ENCODE measurements at places on chromosomes 11 and 22.

DNA sequence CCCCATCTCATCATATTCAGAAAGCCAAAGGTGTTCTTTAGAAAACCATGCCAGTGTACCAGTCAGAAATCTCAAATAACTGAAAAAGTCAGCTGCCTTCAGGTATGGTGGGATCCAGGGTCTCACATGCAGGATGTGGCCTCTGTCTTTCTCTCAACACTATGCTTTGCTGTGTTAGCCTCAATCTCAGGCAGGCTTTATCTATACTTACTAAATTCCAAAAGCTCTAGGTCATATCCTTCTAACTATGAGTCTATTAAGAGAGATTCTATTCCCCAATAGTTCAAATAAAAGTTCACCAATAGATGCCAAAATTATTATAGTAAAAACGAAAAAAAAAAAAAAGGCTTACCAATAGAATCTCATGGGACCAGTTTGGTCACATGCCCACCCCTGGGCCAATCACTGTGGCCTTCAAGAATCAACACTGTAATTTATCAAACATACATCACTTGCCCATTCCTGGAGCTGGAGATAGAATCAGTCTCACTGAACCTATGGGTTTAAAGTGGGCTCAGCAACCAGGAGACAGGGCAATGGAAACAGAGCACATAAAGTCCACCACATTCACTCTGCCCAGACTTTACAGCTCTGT is 38.0 kb upstream of the APLNR start:
- DNase-seq = no peak

DNA sequence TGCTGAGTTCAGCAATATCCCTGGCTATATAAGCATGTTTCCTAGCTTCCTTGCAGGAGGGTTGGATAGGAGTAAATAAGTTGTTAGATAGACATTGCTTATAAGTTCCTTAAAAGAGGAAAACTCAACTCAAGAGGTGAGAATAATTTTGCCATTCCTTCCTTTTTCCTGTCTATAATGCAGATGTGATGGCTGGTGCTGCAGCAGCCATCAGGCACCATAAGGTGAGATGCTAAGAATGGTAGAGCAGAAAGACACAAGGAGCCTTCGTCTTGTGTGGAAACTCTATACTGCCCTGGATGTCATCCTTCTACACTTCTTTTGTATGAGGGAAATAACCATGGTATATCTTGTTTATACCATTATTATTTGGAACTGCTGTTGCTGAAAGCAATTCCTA is 74.5 kb upstream of the GRK3 start:
- no peak for DNase-seq

GRCh38 chr11:36292311-36292722 is 3.1 kb upstream of the COMMD9 start:
- peak; percentile 79 for DNase-seq

GRCh38 chr22:45023431-45023830 is 13.6 kb upstream of the PHF21B start:
- no peak for DNase-seq

- DNase-seq = peak; percentile 40
Measured at GRCh38 chr22:44085743-44086270, 61.7 kb downstream of the PARVB start.

GRCh38 chr11:6771926-6772893 is at the start of gene OR2AG2:
OR2AG2 (minus strand) TSS chr11:6771976; CDS start chr11:6768957, 3,019 bp downstream.
- DNase-seq = peak; percentile 85

DNA sequence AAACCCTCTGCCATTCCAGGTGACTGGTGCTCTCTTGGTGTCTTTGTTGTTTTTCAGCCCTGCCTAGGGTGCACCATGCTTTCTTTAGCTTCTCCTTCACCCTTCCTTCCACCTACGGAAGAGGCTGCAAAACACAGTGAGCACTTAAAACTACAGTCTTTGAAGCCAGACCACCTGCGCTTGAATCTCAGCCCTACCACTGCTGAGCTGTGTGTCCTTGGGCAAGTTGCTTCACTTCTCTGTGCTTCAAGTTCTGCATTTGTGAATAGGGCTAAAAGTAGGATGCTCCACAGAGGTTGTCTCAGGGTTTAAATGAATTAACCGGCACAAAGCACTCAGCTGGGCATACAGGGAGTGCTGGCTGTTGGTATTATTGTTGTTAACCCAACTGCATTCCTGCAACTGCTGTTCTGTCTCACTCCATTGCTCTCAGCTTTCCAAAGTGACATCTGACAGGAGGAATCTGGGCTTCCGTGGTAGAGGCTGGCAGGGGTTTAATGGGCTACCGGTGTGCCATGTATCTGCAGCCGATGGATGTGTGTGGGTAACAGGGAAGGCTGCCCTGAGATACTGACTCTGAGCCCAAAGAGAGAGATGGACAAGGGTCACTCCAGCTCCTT is 139.3 kb downstream of the FBXO7 start:
- no peak for DNase-seq

GRCh38 chr22:33242078-33242477 is 183.9 kb upstream of the SYN3 start:
- DNase-seq = no peak

GRCh38 chr11:86678296-86678695 is 5.9 kb upstream of the ME3 start:
- no peak for DNase-seq

DNA sequence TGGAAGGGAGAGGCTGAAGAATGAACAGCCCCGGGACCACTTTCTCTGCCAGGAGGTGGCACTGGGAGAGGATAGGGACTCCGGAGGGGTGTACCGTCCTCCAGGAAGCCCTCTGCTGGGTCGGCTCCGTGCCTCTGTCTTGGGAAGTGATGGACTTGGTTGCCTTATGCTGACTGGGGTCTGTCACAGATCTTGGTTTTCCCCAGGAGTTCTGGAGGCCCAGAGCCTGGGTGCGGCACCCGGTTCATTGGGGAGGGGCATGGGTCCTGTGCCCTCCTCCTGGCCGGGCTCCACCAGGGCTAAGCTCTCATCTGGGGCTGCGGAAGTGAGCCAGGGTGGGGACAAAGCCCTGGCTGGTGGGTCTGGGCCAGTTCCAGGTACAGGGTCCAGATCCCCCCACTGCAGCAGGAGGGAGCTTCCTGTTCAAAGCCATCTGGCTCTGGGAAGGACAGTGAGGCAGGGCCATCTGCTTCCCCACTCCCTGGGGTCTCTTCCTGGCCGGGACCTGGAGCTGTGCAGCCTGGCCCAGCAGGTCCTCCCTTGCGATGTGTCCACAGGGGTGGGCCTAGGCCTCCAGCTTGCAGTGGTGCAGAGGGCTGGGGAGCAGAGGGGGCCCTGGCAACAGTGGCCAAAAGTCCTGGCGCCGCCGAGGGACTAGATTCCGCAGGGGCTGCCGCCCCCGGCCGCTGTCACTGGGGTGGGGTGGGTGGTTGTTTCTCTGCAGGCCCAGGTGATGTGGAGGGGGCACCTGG is 1.1 kb upstream of the AP2A2 start:
- no peak for DNase-seq

DNA sequence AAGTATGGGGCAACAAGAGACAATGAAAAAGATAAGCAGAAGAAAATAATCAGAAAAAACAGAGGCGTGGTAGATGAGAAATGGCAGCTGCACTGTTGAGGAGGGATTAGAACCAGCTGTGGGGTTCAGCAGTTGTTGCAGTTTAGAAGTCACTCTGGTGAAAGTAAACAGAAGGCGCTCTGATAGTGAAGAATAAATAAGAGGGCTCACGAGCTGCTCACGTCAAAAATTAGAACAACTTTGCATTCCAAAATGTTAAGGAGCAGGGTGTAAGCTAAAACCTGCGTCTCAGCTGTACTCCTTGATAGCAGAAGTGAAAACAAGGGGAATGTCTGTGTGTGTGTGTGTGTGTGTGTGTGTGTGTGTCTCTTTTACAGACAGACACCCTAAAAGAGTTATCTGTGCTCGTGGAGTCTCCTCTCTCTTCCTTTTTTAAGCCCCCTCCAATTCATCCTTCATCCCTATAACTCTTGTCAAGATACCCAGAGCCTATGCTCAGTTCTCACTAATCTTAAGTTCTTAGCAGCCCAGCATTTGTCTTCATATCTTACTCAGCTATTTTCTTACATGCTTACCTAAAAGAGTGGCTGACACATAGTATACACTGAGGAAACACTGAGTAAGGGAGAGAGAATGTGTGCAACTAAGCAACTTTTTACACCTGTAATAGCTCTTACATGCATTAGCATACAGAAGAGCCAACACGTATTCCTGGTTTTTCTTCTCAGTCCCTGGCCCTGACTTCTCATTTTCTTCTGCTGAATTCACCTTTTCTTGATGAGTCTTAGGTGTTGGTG is 8.9 kb downstream of the TTC17 start:
- no peak for DNase-seq

GRCh38 chr22:36562261-36562835 is 33.4 kb upstream of the EIF3D start:
- peak; percentile 4 for DNase-seq

DNA sequence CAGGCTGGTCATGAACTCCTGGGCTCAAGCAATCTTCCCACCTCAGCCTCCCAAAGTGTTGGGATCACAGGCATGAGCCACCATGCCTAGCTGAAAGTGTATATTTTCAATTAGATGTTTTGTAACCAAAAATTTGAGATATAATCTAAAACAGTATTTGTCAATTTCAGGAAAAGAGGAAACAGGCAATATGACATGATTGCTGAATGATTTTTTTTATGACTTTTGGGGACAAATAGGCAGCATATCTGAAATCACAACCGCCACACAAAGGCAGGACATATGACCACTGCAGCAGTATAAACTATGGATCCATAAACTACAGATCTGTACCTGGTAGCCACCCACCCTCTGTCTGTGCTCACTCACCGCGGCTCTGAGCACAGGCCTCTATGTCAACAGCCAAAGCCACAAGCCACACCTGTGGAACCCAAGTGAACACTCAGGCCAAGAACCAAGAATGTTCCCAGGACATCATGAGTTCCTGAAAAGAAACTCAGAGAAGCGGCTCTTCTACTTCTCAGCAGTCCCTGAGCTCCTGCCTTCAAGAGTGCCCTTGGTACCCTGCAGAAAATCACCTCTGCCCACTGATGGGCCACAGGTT is 22.5 kb downstream of the PISD start:
- peak; percentile 34 for DNase-seq

- DNase-seq = no peak
Measured at GRCh38 chr22:48795664-48796063, 1032.0 kb downstream of the BRD1 start.

DNA sequence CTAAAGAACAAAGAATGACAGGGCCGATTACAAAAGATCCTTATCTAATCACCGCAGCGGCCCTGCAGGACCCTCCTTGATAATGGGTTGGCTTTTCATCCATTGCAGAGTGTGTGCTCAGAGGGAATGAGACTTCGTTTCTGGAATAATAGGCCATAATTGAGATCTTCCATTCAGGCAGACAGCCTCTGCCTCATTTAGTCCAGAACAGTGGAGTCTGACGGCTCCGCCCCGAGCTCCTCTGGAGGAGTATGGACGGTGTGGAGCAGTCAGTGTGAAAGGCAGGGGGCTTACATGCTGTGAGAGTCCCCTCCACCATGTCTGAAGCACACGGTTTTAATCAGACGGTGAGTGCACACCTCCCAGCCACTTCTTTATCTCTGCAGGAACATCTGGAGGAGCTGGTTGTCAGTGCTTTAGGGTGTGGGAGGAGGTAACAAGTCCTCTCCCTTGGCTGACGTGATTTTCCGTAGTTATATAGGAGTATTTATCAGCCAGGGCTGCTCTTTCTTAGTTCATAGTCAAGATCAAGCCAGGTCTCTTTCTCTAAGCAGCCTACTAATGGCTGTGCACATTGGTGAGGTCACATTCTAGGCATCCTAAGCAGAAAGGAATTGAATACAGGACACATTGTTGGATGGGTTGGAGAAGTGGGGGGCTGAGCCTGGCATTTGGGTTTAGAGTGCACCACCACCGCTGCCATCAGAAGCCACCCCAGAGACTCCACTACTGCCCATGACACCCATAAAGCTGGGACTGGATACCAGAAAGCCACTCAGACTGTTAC is 1477.9 kb downstream of the TBC1D22A start:
- no peak for DNase-seq

- DNase-seq = peak; percentile 42
Measured at GRCh38 chr11:94144216-94144615, 15.6 kb downstream of the PANX1 start.

GRCh38 chr11:102727890-102728289 is 3.1 kb upstream of the MMP8 start:
- peak; percentile 95 for DNase-seq

DNA sequence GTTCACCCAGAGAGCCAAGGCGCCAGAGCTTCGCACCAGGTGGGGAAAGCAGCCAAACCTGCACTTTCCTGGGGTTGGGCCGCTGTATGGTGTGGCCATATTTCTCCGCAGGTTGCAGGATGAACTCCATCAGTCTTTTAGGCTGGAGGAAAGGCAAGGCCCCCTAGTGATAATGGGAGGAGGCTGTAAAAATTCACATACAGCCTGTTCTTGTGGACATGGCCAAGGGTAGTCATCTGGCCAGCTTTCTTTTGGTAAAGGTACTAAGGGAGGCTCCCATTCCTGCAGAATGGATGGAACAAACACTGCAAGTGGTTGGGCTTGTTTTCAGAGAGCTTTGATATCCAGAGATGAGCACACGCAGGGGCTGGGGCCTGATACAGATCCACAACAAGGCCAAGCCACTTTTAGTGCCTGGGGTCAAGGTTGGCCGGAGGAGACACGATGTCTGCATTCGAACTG is 29.6 kb downstream of the C22orf31 start:
- DNase-seq = no peak

- DNase-seq = no peak
Measured at GRCh38 chr11:109584001-109584972, 162.3 kb downstream of the C11orf87 start.

- peak; percentile 29 for DNase-seq
Measured at GRCh38 chr22:39917776-39918495, 17.1 kb downstream of the GRAP2 start.

DNA sequence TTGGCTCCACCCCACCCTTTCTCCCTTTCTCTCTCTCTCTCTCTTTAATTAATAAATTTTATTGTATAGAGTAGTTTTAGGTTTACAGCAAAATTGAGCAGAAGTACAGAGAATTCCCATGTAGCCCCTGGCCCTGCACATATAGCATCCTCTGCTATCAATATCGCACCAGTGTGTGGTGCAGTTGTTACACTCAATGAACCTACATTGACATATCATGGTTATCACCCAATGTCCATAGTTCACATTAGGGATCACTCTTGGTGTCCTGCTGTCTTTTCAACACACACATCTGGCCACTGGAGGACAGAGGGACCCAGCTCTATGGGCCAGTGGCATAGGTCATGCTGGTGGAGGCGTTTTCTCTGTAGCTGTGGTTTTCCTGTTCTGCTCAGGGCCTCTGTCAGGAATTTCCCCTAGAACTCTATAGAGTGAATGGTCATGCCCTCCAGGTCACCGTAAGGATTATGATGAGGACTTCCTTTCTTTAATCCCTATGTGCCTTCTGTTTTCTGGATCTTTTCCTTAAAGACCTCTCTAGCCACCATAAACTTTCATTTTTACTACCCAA is 98.2 kb upstream of the NAV2 start:
- DNase-seq = peak; percentile 77

- no peak for DNase-seq
Measured at GRCh38 chr11:47887910-47888569, 39.9 kb upstream of the NUP160 start.

- no peak for DNase-seq
Measured at GRCh38 chr11:5639953-5640352, 15.2 kb downstream of the TRIM34 start.

DNA sequence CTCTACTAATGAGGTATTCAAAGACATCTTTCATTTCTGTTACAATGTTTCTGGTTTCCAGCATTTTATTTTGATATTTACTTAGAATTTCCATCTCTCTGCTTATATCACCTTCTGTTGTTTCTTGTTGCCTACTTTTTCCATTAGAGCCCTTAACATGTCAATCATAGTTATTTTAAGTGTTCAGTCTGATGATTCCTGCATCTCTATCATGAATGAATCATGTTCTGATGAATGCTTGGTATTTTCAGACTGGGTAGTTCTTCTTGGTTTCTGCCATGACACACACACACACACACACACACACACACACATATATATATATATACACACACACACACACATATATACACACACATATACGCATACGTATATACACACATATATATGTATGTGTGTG is 486.4 kb upstream of the ISX start:
- DNase-seq = no peak
